ENCODE measurements at places on chromosomes 2 and 18.
A peak's percentile ranks its signal among the peaks of the same experiment; 100 is the strongest.

- no peak for DNase-seq
These were observed 606.0 kb upstream of the GCFC2 start for GRCh38 chr2:76316691-76317090.

GRCh38 chr2:8606226-8606625 is 75.6 kb upstream of the ID2 start:
- no peak for DNase-seq

DNA sequence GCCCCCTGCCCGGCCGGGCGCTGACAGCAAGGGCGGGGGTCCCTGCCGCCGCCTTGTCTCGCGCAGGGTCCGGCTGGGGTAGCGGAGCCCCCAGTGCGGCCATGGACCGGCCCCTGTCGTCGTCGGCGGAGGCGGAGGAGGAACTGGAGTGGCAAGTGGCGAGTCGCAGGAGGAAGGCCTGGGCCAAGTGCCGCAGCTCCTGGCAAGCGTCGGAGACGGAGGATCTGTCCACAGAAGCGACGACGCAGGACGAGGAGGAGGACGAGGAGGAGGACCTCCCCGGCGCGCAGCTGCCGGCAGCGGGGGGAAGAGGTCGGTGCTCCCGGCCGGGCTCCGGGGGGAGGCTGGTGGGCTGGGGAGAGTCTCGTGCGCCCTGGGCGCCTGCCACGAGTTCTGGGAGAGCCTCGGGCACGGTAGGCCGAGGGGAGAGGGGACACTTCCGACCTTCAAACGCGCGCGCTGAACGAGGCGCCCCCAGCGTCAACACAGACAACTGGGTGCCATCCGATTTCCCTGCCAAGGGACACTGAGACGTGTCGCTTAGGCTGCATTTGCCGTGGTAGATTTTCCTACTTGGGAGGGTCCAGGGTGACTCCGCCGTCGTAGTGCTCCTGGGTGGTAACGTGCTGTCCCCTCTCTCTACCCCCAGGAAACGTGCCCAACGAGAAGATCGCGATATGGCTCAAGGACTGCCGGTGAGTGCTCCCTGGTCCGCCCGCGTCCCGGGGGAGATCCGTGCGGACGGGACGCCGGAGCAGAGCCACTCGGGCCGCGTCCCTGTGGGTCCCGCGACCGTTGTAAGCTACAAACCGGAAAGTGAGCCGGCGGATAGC is 652 bp downstream of the ITPRID2 start:
- DNase-seq: peak; percentile 27

- DNase-seq: no peak
These were observed 63.9 kb upstream of the TANK start for GRCh38 chr2:161096336-161096735.

DNA sequence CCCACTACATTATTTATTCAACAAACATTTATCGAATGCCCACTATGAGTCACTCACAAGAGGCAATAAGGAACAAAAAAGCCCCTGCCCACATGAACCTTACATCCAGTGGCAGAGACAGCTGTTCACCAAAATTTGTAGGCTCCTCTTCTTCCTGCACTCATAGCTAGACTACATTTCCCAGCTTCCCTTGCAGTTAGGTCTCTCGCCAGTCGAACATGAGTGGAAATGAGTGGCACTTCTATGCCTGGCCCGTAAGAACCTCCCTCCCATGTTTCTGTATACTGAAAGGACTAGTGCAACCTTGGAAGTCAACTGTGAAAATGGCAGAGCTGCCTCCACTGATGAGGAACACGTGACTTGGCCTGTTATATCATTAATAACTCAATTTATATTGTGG is 19.4 kb upstream of the NCOA1 start:
- DNase-seq: no peak

GRCh38 chr2:168611896-168612650 is 156.0 kb downstream of the CERS6 start:
- no peak for DNase-seq

DNA sequence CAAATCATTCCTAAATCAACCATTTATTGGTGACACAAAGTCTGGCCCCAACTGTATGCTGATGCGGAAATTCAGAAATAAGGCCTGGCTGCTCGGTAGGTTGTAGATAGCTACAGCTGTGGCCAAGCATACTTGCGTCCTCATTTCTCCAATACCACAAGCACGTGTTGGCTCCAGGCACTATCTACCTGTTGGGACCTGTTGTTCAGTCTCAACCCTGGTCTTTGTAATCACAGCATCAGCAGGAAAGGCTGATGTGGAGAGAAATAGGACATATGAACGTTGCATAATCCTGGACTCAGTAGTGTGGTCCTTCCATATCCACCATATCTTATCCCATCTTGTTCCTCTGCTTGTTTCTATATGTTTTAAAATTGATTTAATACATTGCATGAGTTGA is 212.6 kb downstream of the PMAIP1 start:
- DNase-seq: no peak

GRCh38 chr2:101063352-101064124 is 61.4 kb downstream of the RPL31 start:
- no peak for DNase-seq

- no peak for DNase-seq
These were observed 170.1 kb upstream of the REV1 start for GRCh38 chr2:99659874-99660273.
